ENCODE measurements at places on chromosomes 16 and 17. TPM values are rescaled to one million over a fixed set of nuclear protein-coding genes. Genes with fewer than 3 reads are reported as not detected.

Gene ABCA9
- 0.19 TPM for total RNA-seq

Gene KRTAP1-1
- total RNA-seq: not detected

Gene ENPP7
- 20.5 TPM for total RNA-seq

Gene PPP1R1B
- total RNA-seq: 1.8 TPM

Gene MARCHF10
- not detected for total RNA-seq

Gene KIF1C
- total RNA-seq: 102 TPM

Gene C1QTNF1
- 8.7 TPM for total RNA-seq

Gene ASPA
- total RNA-seq: 0.33 TPM

Gene PAQR4
- total RNA-seq: 23.8 TPM

Gene MYO1D
- 24.9 TPM for total RNA-seq

Gene HP
- not detected for total RNA-seq

Gene CCL8
- total RNA-seq: not detected

Gene OR1E1
- total RNA-seq: not detected

Gene GCGR
- 1.7 TPM for total RNA-seq

Gene SCN4A
- total RNA-seq: 0.39 TPM

Gene RBFOX1
- 21.0 TPM for total RNA-seq

All from type B pancreatic cell (in vitro differentiated cells).